ENCODE measurements at places on chromosomes 4 and X.

DNA sequence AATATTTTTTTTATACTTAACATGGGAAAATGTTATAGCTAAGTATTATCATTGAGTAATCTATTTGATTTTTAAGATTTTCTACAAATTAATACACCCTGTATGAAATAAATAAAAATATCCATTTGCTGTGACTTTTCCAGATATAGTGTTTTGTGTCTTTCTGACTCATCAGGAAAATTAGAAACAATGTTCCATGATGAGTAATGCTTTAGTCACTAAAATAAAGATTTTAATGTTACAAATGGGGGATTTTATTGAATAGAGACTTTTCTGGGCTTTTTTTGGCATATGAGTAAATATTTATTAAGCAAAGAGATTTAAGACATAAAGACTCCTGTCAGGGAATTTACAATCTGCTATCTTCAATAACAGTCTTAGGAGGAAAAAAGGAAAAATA is 279.2 kb upstream of the NOCT start:
- DNase-seq: no peak

GRCh38 chrX:154063234-154063633 is 34.3 kb downstream of the MECP2 start:
- DNase-seq: no peak

GRCh38 chrX:120111611-120112010 is 4.1 kb downstream of the RHOXF1 start:
- no peak for DNase-seq

DNA sequence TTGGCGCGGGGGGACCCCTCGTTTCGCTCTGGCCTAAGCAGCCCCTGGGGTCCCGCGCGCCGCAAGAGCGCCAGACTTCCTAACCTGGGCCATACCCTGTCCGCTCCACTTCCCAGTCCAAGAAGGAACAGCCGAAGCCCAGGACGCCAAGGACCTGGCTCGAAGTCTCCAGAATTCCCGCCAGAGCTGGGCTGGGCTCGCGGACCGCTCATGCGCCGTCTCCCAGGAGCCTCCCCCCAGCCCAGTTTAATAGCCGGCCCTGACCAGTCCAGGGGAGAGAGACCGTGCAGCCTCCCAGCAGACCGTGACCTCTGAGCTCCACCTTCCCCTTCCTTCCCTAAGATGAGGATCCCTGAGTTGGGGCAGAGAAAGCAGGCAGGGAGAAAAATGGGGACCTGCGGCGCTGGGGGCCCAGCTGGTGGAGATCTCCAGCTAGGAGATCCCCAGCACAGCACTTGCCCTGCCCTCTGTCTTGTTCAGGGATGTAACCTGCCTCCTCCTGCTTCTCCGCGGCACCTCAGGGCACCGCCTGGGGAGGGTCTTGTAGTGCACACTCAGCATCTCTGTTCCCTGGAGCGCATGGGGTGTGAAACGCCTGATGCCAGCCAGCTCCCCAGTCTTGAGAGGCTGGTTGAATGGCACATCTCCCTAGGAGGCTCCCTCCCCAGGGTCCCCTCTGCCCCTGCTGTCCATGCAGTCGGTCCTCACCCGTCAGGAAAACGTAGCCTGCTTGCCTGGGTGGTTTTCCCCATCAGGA is 1.2 kb upstream of the LETM1 start:
- DNase-seq: no peak

GRCh38 chr4:6967846-6968340 is 58.3 kb downstream of the TBC1D14 start:
- no peak for DNase-seq

GRCh38 chr4:127141856-127142255 is 490.9 kb upstream of the INTU start:
- peak; percentile 60 for DNase-seq

GRCh38 chr4:48699475-48699874 is 80.6 kb downstream of the FRYL start:
- DNase-seq: no peak

DNA sequence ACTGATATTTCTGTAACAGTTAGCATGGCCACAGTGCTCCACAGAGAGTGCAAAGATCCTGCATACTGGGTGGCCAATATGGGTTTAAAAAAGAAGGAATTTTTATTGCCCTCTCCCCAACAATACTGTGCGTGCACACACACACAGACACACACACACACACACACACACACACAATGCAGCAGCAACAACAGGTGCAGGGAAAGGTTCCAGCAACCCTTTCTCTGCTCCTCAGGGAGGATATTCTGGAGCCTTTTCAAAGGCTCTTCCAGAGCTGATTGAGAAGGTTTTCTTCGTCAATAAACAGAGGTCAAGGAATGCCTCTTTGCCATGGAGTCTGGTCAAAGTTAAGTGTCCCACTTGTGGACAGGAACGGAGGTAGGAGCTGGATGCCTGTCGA is 84.8 kb upstream of the ZFP42 start:
- DNase-seq: no peak

DNA sequence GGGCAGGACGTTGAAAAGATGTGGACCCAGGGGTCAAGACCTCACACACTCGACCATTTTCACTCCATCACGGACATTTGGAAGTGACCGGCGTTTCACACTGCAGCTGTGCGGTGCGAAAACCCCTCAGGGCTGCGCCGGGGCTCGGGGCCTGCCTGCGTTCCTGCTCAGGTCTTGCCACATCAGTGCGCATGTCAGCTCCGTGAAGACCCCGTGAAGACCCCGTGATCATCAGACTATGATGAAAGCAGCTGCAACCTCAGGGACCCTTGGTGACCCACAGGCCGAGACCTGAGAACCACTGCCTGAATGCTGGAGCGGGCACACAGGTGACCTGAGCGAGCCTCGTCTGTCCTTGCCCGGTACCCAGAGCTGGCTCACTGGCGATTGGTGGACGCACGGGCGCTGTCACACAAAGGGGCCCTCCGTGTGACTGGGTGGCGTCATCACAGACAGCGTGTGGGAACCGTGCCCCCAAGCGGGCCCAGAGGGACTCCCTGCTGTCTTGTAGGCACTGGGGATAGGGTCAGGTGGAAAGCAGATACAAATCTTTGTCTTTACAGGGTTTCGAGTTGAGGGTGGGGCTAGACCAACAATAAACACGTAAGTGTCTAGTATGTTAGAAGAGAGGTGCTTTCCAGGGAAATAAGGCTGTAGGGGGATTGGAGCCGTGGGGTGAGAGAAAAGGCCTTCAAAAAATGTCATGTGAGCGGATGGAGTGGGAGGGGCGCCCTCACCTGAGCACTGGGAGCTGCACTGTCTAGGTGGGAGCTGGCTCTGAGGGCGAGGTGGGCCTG is 12.7 kb downstream of the MSANTD1 start:
- DNase-seq: no peak

DNA sequence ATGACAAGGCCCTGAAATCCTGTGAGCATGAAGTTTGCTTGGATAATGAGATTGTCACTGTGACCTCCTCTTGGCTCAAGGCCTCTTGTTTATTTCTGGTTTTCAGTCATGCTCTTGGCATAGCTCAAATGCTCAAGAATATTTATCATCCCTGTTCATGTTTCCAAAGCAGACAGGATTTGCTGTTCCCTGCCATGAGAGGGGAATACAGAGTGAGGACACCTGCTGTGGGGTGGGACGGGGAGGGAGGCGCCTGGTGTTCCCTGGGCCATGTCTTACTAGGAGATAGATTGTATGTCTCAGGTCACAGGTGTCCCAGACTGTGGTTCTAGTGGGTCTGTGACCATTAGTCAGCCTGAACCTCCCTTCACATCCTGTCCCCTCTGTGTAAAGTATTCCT is 34.9 kb upstream of the SH3RF1 start:
- no peak for DNase-seq

GRCh38 chrX:42988700-42989099 is 210.7 kb upstream of the PPP1R2C start:
- no peak for DNase-seq

DNA sequence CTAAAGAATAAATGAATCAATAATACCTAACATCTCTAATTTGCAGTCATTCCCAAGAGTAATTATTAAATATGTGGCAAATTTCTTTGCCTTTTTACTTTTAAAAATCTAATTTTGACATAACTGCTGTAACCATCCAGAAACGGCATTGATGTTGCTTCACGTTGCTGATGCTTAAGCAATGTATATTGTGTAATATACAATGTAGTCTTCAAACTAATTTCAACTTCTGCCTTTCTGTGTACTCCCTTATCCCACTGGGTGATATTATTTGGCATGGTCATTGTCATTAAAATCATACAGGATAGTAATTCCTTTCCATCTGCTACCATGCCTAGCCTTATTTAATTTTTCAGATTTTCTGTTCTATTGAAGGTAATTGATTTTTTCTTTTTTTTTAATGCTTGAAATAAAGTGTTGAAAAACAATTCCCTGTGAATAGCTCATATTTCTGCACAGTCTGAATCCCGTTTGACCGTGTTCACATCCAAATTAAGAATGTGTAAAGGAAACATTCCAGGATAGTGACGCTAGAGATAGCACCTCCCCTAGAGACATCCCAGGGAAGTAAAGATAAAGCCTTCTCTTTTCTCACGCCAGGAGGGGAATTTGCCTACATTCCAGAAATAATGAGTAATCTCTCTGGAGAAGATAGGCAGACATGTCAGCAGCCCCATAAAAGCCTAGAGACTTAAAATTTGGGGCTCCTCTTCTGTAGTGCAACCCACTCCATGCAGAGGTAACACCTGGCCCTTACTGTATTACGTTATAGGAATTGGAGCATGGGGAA is 8.6 kb downstream of the FAM200B start:
- peak; percentile 62 for DNase-seq

GRCh38 chr4:128703948-128704347 is 105.6 kb upstream of the JADE1 start:
- no peak for DNase-seq

DNA sequence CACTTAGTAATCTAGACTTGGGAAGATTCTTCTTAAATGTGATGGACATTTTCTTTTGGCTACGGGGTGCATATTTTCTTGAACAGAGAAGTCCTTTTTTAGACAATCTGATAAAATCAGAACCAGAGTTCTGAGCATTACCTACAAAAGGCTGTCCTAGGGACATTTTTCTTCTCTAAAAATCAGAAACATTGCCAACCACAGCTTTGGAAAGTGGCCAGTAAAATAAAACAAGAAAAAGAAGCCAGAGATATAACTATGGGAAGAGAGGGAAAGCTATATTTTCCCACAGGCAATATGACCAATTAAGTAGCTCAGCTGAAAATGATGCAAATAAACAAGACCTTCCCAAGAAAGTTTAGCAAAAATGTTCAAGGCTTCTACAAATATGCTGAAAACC is 55.9 kb downstream of the MXRA5 start:
- DNase-seq: no peak

DNA sequence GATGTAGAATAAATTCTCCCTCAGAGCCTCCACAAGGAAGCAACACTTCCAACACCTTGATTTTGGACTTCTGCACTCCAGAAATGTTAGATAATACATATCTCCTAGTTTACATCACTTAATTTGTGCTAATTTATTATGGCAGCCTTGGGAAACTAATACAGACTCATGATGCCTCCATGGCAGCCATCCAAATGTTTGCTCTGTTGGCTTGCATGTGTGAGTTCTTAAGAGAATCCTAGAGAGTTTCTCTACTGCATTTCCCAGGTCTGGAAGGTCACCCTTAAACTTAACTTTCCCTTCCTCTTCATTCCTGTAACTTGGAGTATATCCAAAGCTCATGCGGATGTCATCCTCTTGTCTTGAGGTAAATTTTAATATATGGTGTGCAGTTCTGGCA is 956.1 kb downstream of the ADGRL3 start:
- DNase-seq: no peak

- no peak for DNase-seq
Observed at GRCh38 chr4:2321279-2322196, 59.6 kb upstream of the MXD4 start.

GRCh38 chrX:110407910-110408545 is 49.4 kb downstream of the RTL9 start:
- no peak for DNase-seq

DNA sequence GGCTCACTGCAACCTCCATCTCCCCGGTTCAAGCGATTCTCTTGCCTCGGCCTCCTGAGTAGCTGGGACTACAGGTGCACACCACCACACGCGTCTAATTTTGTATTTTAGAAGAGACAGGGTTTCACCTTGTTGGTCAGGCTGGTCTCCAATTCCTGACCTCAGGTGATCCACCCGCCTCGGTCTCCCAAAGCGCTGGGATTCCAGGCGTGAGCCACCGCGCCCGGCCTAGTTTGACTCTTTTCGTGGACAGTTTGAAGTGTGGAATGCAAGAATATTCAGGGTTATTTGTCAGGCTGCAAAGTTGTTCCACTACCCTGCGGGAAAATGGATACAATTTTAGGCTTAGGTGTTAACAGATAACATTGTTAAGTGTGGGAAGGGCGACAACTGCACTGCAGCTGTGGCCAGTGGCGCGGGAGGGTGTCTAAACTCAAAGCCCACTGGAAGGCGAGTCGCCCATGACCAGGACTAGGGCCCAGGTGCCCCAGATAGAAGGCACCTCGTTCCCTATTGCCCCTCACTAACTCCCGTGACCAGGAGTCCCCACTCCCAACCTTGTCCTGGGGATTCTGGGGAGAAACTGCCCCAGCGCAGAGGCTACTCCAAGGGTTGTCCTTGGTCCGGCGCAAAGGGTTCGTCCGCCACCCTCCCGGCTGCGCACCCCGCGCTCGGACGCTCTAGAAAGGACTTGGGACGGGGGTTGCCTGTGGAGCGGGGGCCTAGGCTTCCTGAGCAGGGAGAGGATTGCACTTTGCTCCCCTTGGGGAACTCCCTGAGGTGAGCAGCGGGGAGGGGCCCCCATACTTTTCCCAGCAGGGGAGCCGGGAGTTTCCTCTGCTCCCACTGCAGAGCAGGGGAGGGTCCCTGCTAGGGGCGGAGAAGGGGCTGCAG is 1.1 kb upstream of the CD99 start:
- DNase-seq: no peak
